Astrocyte (in vitro differentiated cells and primary cell): ENCODE measurements at places on chromosomes 1 and 21.

DNA sequence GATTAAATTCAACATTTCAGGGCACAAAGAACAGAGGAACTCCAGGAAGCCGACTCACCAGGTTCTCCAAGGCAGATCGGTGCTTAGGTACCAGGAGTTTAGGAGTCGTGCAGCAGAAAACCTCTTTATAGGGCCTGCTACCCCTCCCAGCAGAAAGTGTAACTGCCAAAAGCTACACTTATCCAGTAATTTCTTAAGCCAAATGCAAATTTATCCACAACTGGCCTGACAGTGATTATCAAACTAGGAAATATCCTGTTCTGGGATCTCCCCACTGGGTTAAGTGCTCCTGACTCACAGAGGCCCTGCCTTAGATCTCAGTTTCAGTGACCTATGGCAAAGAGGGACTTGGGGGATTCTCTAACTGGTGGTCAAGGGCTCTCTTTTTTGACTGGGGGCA is at the start of gene SPRR2F:
Gene SPRR2F (minus strand): TSS at position 101 of the 400 bp plus-strand sequence. CDS start 783 bp downstream, outside the sequence.
- no peak for DNase-seq

DNA sequence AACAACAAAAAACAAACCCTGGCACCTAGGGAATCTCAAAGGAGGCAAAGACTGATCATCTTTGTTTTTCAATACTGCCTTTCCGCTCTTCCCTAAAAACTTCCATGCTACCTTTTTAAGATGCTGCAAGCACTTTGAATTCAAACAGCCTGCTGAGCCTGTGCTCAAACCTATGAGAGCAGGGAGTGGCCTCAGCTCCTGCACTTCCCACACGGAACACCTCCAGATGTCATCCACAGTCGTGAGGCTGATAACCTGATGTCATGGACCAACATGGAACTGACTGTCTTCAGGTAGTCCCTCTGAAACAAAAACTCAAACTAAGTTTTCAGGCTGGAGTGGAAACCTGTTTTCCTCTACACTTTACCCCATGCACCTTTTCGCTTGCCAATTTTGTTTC is 46.8 kb downstream of the DESI2 start:
- no peak for DNase-seq

DNA sequence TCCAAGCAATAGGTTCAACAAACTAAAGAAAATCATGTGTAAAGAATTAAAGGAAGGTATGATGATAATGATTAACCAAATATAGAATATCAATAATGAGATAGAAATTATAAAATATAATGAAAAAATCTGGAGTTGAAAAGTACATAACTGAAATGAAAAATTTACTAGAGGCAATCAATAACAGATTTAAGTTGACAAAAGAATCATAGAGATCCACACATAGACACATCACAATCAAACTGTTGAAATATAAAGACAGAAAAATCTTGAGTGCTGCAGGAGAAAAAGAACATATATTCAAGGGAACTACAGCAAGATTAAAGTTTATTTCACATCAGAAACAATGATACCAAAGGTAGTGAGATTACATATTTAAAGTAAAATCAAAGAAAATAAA is 63.7 kb downstream of the RNASEL start:
- DNase-seq: no peak

DNA sequence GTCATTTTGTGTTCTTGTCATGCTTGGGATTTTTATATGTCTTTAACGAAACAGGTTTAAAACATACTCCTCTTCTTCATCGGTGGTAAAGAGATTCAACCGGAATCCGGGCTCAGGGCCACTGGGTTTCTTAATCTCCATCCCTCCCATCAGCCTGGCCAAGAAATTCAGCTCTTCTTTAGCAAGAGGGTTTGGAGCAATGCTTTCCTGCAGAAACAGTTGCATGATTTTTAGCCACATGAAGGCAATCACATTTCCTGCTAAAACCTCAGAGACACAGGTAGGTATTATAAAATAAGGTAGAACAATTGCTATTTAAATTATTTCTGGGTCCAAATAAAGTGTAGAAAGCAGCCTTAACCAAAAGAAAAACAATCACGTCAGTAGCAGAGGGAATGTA is 22.7 kb upstream of the LSM10 start:
- no peak for DNase-seq
